NCI-H2107 (cell line): ENCODE measurements at places on chromosomes 3 and 15.

DNA sequence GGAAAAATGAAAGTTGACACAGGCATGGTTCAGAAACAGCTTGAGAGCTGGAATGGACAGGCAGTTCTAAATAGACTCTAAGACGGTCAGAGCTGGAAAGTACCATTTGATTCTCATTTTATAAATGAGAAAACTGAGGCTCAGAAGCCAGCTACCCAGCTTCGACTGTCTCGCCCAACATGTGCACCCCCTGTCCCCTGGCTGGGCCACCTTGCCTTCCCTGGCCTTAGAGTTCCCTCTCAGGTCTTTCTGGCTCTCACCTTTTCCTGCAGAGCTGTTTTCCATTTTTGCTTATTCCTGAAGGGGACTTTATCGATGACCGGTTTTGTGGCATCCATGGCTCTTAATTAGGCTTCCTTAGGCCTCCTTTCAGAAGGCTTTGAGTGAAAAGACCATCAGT, 17.3 kb upstream of the DOCK3 start:
- no peak for DNase-seq

GRCh38 chr3:93906245-93906644, 67.5 kb downstream of the PROS1 start:
- DNase-seq, result no peak

GRCh38 chr15:89858661-89859458, 34.9 kb downstream of the AP3S2 start:
- DNase-seq, result no peak

GRCh38 chr15:71484080-71484479, 326.3 kb upstream of the NR2E3 start:
- no peak for DNase-seq

DNA sequence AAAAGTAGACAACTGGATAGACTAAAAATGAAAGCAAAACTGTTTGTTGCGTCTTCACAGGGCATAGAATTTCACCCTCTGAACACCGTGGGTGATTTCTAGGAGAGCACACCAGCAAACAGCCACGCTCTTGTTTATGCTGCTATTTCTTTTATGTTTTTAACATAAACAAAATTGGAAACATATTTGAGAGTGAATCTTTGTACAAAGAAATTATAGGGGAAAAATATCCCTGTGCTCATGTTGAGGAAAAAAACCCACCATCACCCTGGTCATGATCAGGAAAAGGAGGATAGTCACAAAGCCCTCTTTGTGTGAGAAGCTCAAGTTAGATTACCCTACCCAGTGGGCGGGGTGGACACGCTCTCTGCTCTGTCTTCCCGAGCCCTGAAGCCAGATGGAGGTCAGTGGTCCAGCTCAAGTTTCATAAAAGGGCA, 313.3 kb downstream of the SATB1 start:
- no peak for DNase-seq

DNA sequence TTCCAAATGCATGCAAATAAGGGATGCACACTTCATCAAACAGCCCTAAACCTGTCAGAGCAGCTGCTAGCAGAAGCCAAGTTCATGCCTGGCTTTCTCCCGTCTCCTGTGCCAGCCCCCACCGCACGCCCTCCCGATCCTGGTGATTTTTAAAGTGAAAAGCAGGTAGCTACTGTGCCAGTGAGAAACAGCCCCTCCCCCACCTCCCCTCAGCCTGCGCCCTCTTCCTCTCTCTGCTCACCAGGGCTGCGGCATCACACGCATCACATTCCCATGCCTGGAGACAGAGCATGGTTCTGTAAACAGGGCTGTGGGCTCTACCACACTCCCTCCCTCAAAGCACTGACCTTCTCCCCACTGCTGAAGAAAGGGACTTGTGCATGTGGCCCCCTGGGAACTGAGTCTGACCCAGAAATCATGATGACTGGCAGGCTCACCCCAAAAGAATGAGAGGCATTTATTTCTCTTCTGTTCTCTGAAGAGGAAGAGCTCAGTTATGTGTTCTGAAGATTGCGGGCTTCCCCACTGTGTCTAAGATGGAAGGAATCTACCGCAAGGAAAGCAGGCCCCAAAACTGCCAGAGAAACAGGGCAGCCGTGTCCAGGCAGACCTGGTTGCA, 14.5 kb upstream of the SLC6A1 start:
- DNase-seq, result no peak
